ENCODE measurements at places on chromosomes 16 and 17. TPM values are rescaled to one million over a fixed set of nuclear protein-coding genes. Genes with fewer than 3 reads are reported as not detected.

KIF2B gene
- not detected for total RNA-seq

ADAD2 gene
- total RNA-seq, result 1.1 TPM

SKAP1 gene
- total RNA-seq, result 0.68 TPM

ZNF785 gene
- total RNA-seq, result 8.4 TPM

DOC2A gene
- 0.20 TPM for total RNA-seq

RTN4RL1 gene
- 1.2 TPM for total RNA-seq

GH1 gene
- total RNA-seq, result not detected

SNX20 gene
- total RNA-seq, result 0.76 TPM

ATAD5 gene
- total RNA-seq, result 3.8 TPM

CALB2 gene
- 3.2 TPM for total RNA-seq

TMEM88 gene
- total RNA-seq, result 1.7 TPM

LPCAT2 gene
- 9.8 TPM for total RNA-seq

CCL4 gene
- not detected for total RNA-seq

CLDN7 gene
- total RNA-seq, result 279 TPM

HOXB8 gene
- total RNA-seq, result not detected

C16orf92 gene
- not detected for total RNA-seq

PPY gene
- total RNA-seq, result not detected

CDRT15 gene
- not detected for total RNA-seq

KRTAP4-4 gene
- not detected for total RNA-seq

TMEM92 gene
- total RNA-seq, result 0.88 TPM

ANKS4B gene
- total RNA-seq, result not detected

GJD3 gene
- total RNA-seq, result 0.28 TPM

SRL gene
- total RNA-seq, result 0.16 TPM

OTOP3 gene
- total RNA-seq, result 14.7 TPM

KCNJ18 gene
- not detected for total RNA-seq

MPG gene
- total RNA-seq, result 46.5 TPM

TAF15 gene
- total RNA-seq, result 156 TPM

C16orf74 gene
- 10.9 TPM for total RNA-seq

PMP22 gene
- total RNA-seq, result 6.3 TPM

KRTAP4-9 gene
- not detected for total RNA-seq

ITGB3 gene
- total RNA-seq, result 1.7 TPM

LGALS3BP gene
- total RNA-seq, result 193 TPM

GPR179 gene
- not detected for total RNA-seq

SPNS2 gene
- total RNA-seq, result 33.9 TPM

CD300LD gene
- total RNA-seq, result not detected

CD300LG gene
- 0.28 TPM for total RNA-seq

KRT24 gene
- total RNA-seq, result 10.0 TPM

HLF gene
- 10.8 TPM for total RNA-seq

MILR1 gene
- total RNA-seq, result 3.5 TPM

CTRB2 gene
- not detected for total RNA-seq

KRTAP9-8 gene
- not detected for total RNA-seq

C16orf89 gene
- total RNA-seq, result 0.56 TPM

NPIPA7 gene
- total RNA-seq, result 9.4 TPM

CES4A gene
- 6.0 TPM for total RNA-seq

GNG13 gene
- total RNA-seq, result not detected

SLC47A1 gene
- total RNA-seq, result 2.7 TPM

LRRC46 gene
- total RNA-seq, result 0.28 TPM

SLC16A13 gene
- 11.8 TPM for total RNA-seq

TCAP gene
- total RNA-seq, result 0.40 TPM
